CD4-positive, alpha-beta T cell treated with Interleukin-12 subunit alpha and Interleukin-12 subunit beta, for 1 hour (primary cell): ENCODE measurements at places on chromosomes 6 and 20.

GRCh38 chr6:373773-374724, 17.5 kb upstream of the IRF4 start:
- no peak for DNase-seq

GRCh38 chr6:18439581-18439980, 52.4 kb downstream of the RNF144B start:
- no peak for DNase-seq

GRCh38 chr6:166156942-166157341, 10.7 kb downstream of the TBXT start:
- no peak for DNase-seq

DNA sequence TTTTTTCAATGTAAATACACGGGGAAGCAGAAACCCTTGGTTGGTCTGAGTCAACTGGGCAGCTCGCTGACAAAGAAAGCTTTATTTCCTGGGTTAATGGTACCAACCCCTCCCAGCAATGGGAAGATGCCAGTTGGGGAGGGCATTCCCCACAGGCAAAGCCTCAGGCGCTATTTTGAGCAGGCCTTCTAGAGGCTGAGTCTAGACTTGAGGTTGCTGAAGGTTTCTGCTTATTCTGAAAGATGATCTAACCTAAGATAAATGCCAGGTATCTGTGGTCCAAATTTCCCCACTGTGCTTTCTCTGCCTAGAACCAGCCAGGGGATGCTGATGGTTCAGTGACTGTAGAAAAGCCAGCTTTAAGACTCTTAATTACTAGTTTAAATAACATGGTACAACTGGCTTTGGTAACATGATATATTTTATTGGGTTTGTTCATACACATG, 172.5 kb upstream of the JARID2 start:
- no peak for DNase-seq

- DNase-seq: no peak
Measured at GRCh38 chr6:67129780-67130179, 1422.8 kb upstream of the EYS start.
